ENCODE measurements at places on chromosomes 11 and 22.

GRCh38 chr11:29685361-29685760, 331.5 kb downstream of the KCNA4 start:
- DNase-seq = no peak

GRCh38 chr22:50504369-50505211, 2.9 kb downstream of the LMF2 start:
- no peak for DNase-seq

GRCh38 chr11:92216789-92217188, 7.8 kb upstream of the FAT3 start:
- no peak for DNase-seq

DNA sequence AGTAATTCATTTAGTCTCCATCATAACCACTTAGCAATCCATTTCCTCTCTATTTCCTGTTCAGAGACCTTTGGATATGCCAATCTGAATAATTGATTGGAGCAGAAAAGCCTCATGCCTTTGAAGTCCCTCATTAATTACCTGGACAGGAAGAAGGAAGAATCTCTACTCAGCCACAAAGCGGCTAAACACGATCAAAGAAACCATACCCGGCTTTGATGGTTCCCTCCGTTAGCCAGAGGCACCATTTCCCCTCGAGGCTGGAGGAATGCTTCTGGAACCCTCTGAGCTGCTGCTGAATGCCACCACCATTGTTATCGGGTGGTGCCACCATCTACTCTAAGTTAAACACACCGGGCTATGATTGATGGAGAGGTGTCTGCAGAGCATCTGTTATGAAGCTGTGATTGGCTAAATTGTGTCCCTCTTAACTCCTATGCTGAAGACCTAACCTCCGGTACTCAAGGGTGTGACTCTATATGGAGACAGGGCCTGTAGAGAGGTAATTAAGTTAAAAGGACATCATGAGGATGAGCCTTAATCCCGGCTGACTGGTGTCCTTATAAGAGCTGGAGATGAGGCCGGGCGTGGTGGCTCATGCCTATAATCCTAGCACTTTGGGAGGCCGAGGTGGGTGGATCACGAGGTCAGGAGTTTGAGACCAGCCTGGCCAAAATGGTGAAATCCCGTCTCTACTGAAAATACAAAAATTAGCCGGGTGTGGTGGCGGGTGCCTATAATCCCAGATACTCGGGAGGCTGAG, 168.6 kb downstream of the CTTN start:
- DNase-seq = no peak

- peak; percentile 88 for DNase-seq
Observed at GRCh38 chr11:115471367-115471766, 32.8 kb downstream of the CADM1 start.

- no peak for DNase-seq
Observed at GRCh38 chr11:19853920-19854319, 141.3 kb downstream of the NAV2 start.

- DNase-seq = no peak
Observed at GRCh38 chr22:41722496-41722895, 23.2 kb downstream of the MEI1 start.

DNA sequence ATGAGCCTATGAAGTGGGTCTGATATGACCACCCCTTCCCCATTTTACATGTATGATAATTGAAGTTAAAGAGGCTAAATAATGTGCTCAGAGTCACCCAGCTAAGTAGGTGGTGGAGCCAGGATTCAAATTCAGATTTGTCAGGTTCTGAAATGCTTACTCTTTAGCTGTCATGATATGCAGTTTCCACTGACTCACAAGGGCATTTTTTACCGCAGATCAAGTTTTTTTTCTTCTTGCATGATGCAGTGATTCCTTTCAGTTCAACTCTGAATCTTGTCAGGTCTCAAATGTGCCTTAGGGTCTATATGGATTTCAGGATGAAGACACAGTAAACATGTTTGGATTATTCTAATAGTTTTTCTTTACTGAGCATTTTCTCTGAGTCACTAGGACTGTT, 12.6 kb upstream of the TRIM44 start:
- DNase-seq = no peak

DNA sequence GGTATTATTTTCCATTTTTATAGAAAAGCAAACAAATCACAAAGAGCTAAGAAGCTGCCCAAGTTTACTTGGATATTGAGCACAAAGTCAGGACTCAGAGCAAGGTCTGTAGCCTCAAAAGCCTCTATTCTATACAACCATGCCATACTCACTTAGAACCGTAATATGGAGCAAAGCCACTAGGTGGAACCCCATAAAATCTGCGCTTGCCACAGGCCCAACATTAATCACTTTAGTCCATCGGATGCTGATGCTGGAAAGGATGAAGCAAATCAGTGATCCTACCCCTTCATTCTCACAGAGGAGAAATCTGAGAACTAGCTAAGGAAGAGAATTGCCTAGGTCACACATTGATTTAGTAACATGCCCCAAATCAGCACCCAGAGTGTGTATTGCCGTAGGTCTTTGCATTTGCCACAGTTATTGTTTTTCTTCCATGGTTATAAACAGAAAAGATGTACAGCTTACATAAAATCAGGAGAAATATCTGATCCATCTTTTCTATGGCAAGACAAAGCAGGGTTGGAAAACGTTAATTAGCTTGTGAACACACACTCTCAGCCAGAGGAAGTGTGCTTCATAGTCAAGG, 56.7 kb upstream of the RAB38 start:
- DNase-seq = peak; percentile 34

All from renal cortical epithelial cell (primary cell).